Midbrain (tissue), 1 donor: ENCODE measurements at places on chromosomes 11 and 22.

- no peak for DNase-seq
These were observed 70.4 kb upstream of the MTMR2 start for GRCh38 chr11:95994329-95994728.

- peak; percentile 34 for DNase-seq
These were observed 530 bp downstream of the BBS1 start for GRCh38 chr11:66510990-66511339.

- no peak for DNase-seq
These were observed 50.6 kb downstream of the ME3 start for GRCh38 chr11:86621854-86622253.

DNA sequence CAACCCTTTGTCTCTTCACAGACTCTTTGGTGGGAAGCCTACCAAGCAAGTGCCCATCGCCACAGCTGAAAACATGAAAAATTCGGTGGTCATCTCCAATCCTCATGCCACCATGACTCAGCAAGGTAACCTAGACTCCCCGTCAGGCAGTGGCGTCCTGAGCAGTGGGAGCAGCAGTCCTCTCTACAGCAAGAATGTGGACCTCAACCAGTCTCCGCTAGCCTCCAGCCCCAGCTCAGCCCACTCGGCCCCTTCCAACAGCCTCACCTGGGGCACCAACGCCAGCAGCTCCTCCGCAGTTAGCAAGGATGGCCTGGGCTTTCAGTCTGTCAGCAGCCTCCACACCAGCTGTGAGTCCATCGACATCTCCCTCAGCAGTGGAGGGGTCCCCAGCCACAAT is 111.6 kb downstream of the DBX1 start:
- DNase-seq, result no peak

DNA sequence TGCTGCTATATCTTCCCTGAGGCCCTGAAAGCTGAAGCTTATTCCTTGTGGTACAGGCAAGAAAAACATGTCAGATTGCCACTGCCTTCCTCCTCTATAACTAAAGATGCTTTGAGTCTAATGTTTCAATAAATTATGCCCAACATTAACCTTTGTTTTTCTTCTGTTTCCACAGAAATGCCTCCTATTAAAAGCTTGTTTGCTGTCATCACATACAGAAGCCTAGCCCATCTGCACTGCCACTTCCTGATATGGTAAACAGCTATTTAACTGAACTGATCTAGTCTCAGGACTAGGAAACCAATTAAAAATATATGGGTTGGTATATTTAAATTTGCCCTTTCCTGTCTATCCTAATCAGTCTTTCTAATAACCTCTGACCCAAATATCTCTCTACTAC is 17.1 kb upstream of the CRTAM start:
- no peak for DNase-seq

DNA sequence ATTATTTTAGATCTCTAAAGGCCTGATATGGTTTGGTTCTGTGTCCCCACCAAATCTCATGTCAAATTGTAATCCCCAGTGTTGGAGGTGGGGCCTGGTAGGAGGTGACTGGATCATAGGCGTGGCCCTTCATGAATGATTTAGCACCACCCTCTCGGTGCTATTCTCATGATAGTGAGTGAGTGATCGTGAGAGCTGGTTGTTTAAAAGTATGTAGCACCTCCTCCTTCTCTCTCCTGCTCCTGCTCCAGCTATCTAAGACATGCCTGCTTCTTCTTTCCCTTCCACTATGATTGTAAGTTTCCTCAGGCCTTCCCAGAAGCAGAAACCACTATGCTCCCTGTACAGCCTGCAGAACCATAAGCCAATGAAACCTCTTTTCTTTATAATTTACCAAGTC is 114.1 kb downstream of the SERGEF start:
- DNase-seq, result no peak

- DNase-seq, result no peak
These were observed 197.8 kb downstream of the MAML2 start for GRCh38 chr11:96145163-96145585.

DNA sequence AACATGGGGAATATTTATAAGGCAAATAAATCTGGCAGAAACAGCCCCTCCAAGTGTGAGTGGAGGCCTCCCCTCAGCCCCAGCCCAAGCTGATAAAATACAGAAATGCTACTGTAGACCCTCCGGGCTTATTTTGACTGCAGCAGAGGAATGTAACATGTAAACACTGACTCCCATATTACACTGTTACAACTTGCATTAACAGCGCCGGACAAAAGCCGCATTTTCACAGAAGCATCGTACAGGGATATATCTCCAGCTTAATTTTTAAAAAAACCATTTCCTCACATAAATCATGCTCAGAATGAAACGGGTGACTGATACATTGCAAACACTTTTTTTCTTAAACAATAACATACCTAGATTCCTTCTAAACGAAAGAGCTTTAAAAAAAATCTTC is 36.6 kb upstream of the COMT start:
- no peak for DNase-seq

DNA sequence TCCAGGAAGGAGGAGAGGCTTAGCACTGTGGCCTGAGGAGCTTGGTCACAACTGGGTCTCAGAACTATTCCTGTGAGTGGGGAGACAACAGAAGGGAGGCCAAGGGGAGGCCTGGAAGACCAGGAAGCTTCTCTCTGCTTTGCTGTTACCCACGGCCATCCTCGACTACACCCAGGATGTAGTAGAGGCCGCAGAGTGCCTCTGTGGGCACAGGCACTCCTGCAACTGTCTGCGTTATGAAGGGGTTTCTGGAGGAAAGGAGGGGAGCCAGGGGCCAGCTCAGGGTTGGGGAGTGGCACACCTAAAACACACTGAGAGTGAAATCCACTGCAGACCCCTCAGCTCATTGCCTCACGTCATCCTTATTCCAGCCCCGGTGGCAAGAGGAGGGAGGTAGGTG is 3.8 kb upstream of the MFRP start:
- DNase-seq, result no peak

DNA sequence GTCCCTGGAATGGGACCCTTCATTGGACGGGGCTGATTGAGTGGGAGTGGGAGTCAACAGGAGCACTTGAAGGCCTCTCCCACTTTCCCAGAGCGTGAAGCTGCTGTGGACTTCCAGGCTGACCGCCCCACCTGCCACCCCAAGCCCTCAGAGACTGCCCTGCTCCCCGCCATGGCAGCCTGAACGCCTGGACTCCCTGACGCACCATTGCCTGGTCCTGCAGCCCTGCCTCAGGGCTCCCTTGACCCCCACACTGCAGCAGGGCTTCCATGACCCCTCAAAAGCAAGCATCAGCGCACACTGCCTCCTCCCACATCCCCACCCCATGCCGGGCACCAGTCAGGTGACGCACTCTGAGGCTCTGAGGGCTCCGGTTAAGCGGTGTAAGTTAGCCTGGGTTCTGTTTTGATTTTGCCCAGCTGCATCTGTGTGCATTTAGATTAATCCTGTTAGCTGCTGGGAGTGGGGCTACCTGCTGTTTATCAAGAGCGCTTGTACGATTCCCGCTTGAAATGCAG is 39.4 kb downstream of the TRIM29 start:
- no peak for DNase-seq

DNA sequence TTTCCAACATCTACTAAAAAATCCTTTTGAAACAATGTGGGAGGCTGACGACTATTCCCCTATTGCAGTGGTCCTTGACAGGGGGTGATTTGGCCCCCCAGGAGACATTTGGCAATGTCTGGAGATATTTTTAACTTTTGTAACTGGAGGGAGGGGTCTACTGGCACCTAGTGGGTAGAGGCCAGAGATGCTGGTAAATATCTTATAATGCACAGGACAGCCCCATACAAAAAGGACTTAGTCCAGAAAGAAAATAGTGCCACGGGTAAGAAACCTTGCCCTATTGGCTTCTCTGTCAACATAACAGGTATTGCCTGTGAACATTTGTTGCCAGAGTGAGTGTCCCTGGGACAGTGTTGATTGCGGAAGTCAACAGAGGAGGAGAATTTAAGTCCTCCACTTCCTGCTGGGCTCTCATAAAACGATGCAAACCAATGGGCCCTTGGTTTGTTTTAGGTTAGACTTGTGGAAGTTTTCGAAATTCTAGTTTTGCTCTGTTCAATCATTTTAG is 101.6 kb downstream of the MAML2 start:
- DNase-seq, result no peak

- DNase-seq, result no peak
These were observed 612 bp downstream of the IGF2 start for GRCh38 chr11:2138431-2139122.

- no peak for DNase-seq
These were observed 322.7 kb upstream of the PLET1 start for GRCh38 chr11:112583261-112583893.

DNA sequence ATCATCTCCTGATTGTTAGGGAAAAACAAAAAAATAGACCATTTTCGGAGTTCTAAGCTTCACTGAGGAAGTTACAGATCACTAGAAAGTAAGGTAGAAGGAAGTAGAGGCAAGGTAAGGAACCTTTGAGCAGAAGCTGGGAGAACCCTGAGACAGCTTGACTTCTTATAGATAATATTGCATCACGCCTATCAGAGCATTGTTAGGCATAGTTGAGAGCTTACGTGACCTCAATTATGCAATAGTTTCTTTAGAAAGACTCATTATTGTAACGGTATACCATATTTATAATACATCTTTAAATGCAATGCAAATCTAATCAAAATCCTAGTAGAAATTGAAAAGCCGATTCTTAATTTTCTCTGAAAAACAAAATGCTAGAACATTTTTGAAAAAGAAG is 4.9 kb downstream of the TBRG1 start:
- DNase-seq, result no peak

- DNase-seq, result no peak
These were observed 262.3 kb upstream of the MTNR1B start for GRCh38 chr11:92707173-92707619.

- DNase-seq, result no peak
These were observed 977.0 kb upstream of the CHORDC1 start for GRCh38 chr11:91199866-91200265.

- peak; percentile 49 for DNase-seq
These were observed 753 bp downstream of the STX3 start for GRCh38 chr11:59755701-59756557.

DNA sequence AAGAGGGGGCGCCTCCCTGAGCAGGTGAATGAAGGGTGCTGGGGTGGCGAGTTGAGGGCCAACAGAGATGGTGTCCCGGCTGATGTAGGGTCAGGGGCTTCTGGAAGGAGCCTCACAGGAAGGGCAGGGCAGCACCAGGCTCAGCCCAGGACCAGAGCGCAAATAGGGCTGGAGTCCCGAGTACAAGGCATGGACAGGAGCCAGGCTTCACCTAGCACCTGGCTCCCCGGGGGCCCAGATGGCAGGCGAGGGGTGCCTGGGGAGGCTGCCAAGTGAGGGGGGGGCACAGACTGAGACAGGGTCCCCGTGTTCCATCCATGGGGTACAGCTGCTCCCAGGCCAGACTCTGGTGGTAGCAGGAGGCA is 105.8 kb downstream of the KCNQ1 start:
- DNase-seq, result no peak

DNA sequence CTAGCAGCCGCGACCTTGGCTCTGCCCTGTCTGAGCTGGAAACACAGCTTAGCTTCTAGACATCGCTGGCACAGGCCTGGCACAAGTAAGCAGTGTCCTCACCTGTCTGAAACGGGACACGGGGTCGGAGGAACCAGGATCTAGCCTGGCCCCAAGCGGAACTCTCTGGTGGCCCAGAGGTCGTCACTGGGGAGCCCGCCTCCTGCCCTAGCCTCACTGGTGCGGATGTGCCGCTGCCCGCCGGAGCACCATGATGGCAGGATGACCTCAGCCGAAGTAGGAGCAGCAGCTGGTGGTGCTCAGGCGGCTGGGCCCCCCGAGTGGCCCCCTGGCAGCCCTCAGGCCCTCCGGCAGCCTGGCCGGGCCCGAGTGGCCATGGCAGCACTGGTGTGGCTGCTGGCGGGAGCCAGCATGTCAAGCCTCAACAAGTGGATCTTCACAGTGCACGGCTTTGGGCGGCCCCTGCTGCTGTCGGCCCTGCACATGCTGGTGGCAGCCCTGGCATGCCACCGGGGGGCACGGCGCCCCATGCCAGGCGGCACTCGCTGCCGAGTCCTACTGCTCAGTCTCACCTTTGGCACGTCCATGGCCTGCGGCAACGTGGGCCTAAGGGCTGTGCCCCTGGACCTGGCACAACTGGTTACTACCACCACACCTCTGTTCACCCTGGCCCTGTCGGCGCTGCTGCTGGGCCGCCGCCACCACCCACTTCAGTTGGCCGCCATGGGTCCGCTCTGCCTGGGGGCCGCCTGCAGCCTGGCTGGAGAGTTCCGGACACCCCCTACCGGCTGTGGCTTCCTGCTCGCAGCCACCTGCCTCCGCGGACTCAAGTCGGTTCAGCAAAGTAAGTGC is 871 bp downstream of the SLC35E4 start:
- DNase-seq, result no peak

DNA sequence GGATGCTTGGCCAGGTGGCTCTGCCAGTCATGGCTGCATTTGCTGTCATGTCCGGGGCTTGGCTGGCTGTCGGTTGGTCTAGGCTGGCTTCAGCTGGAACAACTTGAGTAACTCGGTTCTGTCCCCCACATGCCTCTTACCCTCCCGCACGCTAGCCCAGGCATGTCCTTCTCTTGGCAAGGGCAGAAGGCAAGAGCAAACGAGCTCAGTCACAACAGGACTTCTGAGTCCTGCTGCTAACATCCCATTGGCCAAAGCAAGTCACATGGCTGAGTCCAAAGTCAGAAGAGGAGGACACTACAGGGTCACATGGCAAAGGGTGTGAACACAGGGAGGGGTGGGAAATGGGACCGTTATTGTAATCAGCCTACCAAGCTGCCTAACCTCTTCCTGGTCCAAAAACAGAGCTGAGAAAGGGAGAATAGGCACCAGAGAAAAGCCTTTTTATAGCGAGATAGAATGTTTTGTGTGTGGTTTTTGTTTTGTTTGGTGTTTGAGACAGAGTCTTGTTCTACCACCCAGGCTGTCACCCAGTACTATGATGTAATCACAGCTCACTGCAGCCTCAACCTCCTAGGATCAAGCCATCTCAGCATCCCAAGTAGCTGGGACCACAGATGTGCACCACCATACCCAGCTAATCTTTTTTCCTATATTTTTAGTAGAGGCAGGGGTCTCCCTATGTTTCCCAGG is 81.9 kb downstream of the MN1 start:
- peak; percentile 45 for DNase-seq
